ENCODE measurements at places on chromosomes 4 and X.
A peak's percentile ranks its signal among the peaks of the same experiment; 100 is the strongest.

GRCh38 chr4:164591666-164592065, 162.3 kb upstream of the SMIM31 start:
- DNase-seq, result no peak

- DNase-seq, result no peak
These were observed 25.7 kb downstream of the SLC9B2 start for GRCh38 chr4:103050736-103051436.

DNA sequence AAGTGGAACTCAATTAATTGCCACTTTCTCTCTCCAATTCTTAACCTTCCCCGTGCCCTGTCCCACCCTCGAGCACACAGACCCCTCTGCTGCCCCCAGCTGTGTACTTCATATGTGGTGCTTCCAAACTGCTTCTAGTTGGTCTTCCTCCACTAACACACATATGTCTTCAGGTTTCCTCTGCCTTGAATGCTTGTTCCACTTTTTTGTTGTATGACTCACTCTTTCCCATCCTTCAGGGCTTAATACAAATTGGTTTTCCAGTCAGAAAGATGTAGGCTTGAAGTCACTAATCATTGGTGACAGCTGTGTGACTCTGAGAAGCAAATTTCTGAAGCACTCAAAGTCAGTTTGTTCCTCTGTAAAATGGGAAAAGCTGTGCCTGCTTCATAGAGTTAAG, 30.6 kb downstream of the TRIM2 start:
- peak; percentile 14 for DNase-seq

DNA sequence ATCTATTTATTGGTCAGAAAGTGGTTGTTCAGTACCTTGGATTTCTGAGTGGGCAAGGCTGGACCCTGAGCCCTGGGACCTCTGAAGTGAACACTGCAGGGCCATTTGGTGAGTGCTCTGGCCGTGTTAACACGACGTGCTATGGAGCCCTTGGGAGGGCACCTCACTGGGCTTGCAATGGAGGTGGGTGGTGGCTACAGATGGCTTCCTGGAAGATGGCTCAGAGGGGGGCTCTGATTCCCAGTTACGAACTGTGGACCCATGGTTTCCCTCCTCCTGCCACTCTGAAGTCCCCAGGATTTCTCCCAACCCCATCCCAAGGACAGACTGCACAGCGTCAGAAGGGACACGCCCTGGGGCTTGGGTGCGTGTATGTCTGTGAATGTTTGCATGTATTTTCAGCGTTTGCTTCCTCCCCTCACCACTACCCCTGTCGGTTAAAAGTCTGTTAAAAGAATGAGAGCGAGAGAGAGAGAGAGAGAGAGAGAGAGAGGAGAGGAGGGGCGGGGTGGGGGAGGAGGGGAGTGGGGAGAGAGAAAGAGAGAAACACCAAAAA, 3.7 kb upstream of the RHOH start:
- no peak for DNase-seq

GRCh38 chrX:30373951-30374350, 64.8 kb upstream of the NR0B1 start:
- DNase-seq, result no peak

GRCh38 chr4:3106339-3107186, 32.1 kb downstream of the HTT start:
- DNase-seq, result peak; percentile 93
